ENCODE measurements at places on chromosomes 1 and 21.

- DNase-seq, result no peak
Observed at GRCh38 chr1:161989786-161990185, 33.9 kb downstream of the OLFML2B start.

GRCh38 chr21:28636752-28637691, 355.7 kb downstream of the LTN1 start:
- no peak for DNase-seq

DNA sequence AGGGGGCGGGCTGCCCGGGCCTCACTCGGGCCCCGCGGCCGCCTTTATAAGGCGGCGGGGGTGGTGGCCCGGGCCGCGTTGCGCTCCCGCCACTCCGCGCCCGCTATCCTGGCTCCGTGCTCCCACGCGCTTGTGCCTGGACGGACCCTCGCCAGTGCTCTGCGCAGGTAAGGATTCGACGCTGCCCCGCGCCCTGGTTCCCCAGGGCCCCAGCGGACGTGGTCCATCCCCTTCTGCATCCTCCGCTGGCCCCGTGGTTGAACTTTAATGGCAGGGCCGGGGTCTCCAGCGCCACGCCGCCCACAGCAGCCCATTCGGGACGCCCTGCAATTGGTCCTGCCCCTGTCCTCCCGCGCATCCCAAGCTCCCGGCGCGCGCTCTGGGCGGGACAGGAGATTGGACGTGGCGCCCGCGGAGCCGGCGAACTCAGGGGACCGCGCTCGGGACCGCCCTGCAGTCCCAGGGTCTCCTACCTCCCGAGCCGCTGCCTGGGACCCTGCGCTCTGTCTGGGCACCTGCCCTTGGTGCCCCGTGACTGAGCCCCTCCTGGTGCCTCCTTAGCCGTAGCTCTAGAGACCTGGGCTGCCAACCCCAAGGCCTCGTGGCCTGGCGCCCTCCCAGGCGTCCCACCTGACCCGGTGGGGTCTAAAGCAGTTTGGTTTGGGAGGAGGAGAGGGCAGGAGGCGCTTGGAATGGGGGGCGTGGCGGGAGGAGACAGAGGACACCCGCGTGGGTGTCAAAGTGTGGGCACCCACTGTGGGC, at the start of gene ALPL:
Gene ALPL (plus strand): TSS at position 73 of the 762 bp plus-strand sequence. CDS start 44,659 bp downstream, outside the sequence.
- peak; percentile 57 for DNase-seq

- DNase-seq, result no peak
Observed at GRCh38 chr1:170580636-170581440, 48.9 kb downstream of the GORAB start.

- DNase-seq, result peak; percentile 76
Observed at GRCh38 chr1:218346391-218347204, 1.5 kb downstream of the TGFB2 start.

All from retina (tissue), 1 donor.